ENCODE measurements at places on chromosomes 7 and 10.

DNA sequence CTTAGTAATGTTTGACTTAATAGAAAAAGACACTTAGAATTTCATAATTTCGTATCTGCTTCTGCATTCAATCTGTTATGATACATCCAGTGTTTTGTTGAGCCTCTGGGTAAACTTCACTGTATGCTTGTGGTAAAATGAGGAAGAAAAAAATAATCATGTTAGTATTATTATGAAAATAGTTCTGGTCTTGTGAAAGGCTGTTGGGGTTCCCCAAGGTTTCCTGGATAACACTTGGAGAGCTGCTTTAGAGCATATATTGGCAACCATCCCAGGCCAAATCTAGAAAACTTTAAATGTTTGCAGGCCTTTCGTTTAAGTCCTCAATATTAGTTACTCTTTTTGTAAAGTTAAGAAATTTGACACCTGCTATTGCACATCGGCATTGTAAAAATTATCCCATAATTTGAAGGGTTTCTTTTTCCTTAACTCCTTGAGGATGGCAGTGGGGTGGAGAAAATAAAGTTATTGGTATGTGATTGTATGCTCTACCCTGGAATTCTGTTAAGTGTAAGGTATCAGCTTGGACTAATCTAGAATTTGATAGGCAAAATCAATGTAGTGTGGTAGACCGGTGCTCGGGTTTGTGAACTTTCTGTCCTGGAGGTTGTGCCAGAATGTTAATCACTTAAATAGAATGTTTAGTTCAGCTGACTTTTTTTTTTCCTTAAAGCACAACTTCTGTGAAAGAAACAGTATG lies 54.5 kb downstream of the WAC start:
- DNase-seq, result no peak

GRCh38 chr10:123622381-123622780 lies 43.8 kb upstream of the GPR26 start:
- no peak for DNase-seq

GRCh38 chr10:120022357-120022756 lies 129.8 kb downstream of the SEC23IP start:
- no peak for DNase-seq

DNA sequence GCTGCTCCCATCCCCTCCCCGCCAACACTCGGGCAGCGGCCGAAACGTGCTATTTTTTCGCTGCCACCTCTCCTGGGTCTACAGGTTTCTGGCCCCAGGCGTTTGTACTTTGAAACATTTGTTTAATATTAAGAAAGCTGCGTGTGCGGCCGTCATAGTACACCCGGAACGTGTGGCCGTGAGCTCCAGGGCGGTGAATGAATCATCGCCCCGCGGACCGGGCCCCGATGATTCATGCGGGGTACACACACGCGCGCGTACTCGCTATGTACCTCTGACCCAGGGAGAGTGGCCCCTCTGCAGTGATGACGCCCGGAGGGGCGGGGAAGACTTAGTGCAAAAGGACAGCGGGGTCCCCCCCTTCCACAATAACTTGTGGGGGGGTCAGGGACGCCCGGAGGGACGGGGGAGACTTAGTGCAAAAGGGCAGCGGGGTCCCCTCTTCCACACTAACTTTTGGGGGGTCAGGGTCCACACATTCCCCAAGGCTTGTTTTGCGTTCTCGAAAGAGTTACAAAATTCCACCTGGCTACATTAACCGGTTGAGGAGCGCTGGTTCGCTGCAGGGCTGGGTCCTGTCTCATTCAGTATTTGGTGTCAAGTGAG lies 56.5 kb upstream of the PCGF5 start:
- peak; percentile 58 for DNase-seq

GRCh38 chr7:100825215-100825671 lies 2.1 kb downstream of the EPHB4 start:
- DNase-seq, result no peak

DNA sequence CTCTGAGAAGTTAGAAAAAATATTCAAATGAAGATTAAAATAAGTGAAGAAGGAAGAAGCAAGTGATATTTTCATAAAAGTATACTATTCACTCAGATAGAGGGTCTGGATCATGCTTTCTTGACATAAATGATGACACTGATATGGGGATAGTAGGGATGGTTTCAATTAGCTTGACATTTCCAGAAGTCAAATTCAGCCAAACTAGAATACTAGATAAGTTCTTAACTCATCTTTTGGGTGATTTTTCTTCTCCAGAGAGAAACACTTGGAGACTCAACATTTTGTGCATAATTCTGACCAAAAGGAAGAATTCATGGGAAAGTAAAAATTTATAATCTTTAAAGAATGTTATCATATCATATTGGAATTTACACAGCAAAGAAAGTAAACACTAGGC lies 152.0 kb upstream of the LRGUK start:
- DNase-seq, result no peak

GRCh38 chr10:86355571-86356038 lies 11.0 kb downstream of the GRID1 start:
- DNase-seq, result no peak

GRCh38 chr7:120684463-120684862 lies 173.5 kb downstream of the TSPAN12 start:
- no peak for DNase-seq

DNA sequence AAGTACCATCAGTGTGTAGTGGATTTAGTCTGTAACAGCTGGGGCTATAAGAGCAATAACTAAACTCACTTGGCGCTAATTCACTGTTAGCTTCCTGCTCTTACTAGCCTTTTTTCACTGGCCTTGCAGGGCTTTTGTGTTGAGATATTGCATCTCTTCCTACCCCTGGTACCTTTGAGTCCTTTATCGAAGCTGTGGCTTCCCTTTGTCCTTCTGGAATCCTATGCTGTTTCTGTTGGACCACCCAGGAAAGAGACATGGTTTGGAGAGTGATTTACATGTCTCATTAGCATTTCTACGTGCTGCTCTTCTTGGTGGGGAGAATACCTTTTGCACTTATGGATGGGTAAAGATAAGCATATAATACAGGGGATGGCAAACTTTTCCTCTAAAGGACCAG lies 103.8 kb downstream of the MLLT10 start:
- no peak for DNase-seq

GRCh38 chr10:116633216-116633600 lies 12.5 kb downstream of the PNLIPRP2 start:
- DNase-seq, result no peak

- no peak for DNase-seq
Measured at GRCh38 chr7:73426016-73426415, 7.6 kb upstream of the FZD9 start.

DNA sequence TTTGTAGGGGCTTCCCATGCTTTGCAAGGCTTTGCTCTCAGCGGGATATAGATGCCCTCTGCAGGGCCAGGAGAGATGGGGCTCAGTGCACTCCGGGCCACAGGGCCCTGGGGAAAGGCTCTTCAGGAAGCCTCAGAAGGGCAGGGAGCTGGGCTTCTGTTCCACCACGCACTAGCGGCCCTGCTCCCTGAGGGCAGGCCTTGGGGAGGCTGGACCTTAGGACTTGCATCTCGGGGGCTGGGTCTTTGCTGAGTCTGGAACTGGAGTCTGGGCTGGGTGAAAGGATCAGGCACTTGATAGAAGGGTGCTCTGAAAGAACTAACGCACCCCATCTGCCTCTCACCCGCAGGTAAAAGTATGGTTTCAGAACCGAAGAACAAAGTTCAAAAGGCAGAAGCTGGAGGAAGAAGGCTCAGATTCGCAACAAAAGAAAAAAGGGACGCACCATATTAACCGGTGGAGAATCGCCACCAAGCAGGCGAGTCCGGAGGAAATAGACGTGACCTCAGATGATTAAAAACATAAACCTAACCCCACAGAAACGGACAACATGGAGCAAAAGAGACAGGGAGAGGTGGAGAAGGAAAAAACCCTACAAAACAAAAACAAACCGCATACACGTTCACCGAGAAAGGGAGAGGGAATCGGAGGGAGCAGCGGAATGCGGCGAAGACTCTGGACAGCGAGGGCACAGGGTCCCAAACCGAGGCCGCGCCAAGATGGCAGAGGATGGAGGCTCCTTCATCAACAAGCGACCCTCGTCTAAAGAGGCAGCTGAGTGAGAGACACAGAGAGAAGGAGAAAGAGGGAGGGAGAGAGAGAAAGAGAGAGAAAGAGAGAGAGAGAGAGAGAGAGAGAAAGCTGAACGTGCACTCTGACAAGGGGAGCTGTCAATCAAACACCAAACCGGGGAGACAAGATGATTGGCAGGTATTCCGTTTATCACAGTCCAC lies 5.4 kb downstream of the EMX2 start:
- no peak for DNase-seq

DNA sequence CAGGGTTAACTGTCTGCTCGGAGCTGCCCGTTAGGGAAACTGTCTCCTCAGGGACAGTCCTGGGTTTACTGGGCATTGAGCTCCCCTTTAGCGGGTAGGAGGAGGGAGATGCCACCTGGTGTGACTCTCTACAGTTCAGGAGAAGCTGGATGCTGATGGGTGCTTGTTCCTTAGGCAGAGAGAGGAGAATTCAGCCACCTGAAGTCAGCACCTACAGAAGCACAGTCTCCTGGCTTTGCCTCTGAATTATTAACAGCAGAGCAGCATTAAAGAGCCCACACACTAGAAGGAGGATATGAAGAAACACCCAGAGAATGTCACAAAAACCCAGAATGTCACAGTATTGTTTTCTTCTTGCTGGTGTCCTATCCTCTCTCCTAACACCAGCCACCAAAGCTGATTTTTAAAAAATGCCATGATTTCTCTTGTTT lies 696 bp downstream of the GIMAP4 start:
- no peak for DNase-seq

- no peak for DNase-seq
Measured at GRCh38 chr10:91034494-91035159, 113.7 kb upstream of the ANKRD1 start.

- no peak for DNase-seq
Measured at GRCh38 chr10:48454302-48455054, 148.0 kb downstream of the MAPK8 start.

GRCh38 chr7:124100190-124100589 lies 67.3 kb upstream of the TMEM229A start:
- DNase-seq, result no peak

DNA sequence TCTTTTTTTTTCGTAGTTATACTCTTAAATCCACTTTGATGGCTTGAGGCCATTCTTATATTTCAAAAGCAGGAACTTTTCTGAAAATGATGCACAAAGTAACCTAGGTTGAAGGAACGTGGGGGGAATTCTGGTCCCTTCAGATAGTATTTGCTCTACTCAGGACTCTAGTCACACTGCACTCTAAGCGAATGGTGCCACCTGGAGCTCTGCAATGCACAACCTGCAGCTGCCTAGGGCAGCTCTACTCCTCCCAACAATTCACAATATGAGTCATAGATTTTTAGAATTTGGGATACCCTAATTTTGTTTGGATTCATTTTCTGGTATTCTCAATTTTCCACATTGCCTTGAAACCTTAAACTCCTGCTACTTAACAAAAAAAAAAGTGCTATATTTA lies 17.3 kb downstream of the SYPL1 start:
- DNase-seq, result no peak

GRCh38 chr10:75019370-75019769 lies 92.1 kb upstream of the SAMD8 start:
- no peak for DNase-seq

GRCh38 chr7:151351967-151352366 lies 10.4 kb downstream of the NUB1 start:
- peak; percentile 15 for DNase-seq

DNA sequence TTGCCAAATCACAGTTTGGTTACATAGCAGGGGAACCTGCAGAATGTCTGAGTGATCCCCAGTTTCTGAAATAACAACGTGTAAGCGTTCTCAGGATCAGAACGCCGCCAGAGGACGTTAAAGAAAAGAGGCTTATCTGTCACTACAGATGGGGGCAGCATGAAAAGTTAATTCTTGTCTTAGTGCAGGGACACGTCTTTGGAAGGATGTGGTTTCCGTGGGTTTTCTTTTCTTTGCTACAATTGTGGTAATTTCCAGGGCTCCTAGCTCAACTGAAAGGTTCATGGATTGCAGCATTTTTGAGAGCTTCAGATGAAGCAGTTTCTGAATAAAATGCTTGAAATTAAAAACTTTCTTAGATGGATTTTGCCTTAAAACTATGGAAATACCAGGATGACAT lies 106.6 kb downstream of the PRKCQ start:
- peak; percentile 20 for DNase-seq

- DNase-seq, result no peak
Measured at GRCh38 chr7:66886152-66886551, 34.9 kb upstream of the TMEM248 start.

DNA sequence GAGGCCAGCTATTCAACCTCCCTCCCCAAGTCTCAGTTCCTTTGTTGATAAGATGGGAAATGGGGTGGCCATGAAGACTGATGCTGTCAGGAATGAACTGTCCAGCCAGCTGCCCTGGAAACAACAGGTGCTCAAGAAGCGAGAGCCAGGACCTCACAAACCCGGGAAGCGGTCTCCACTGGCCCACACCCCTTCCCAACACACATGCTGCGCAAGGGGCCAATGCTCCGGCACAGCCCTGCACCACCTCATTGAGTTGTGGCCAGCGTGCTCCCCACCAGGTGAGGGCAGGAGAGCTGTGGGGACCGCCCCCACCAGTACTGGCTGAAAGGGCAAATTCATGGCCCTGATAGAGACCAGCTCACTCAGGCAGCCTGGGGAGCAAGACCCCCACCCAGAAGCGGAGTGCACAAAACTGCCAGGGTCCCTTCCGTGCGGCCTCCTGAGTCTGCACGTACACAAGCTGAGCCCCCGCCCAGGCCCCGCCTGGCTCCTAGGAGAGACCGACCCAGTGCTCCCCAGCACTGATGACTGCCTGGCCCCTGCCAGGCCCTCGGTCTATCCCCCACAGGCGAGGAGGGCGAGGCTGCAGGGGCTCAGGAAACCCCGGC lies 216.6 kb downstream of the MAD1L1 start:
- no peak for DNase-seq

DNA sequence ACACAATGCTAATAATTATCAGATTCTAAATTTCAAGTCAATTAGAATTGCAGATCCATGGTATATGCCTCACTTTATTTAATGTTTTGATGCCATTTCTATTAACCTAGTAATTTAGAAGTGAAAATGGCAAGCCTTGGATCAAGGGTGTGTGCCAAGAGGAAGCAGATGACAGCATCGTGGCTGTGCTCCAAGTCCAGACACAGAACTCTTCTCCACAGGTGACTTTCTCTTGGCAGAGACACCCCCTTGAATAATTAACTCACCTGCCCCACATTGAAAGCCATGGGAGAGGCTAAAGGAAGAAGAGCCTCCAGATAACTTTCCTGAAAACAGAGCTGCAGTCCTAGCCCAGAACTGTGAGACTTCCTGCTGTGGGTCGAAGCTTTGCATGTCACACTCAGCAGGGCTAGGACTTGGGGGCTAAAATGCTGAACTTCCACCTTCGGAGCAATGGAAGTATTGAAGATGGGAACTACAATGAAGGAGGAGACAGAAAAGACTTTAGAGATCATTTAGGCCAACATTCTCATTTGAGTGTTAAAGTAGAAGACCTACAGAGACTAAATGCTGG lies 996 bp upstream of the C10orf90 start:
- DNase-seq, result no peak

DNA sequence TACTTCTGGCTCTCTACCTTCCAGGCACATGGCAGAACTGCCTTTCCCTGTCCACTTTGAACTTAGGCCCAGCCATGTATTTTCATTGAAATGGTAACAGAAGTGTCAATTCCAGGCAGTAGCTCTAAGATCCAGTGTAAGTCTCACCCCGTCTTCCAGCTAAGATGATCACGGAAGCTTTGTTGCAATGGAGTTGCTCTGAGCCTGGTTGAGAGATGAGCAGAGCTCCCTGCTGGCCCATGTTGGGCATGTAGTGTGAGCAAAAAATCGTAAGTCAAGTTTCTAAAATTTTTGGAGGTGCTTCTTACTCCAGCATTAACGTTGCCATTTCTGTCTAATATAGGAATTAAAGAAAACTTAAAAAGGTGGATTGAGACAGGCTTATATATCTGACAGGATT lies 274.4 kb downstream of the IPMK start:
- DNase-seq, result no peak
